ENCODE measurements at places on chromosomes 16 and 17.
A peak's percentile ranks its signal among the peaks of the same experiment; 100 is the strongest.

- H3K4me3 ChIP-seq = no peak overlapping the region
- H3K4me1 ChIP-seq = no peaks in the 10 kb centered on the region
- no peaks in the 10 kb centered on the region for H3K27me3 ChIP-seq
Observed at GRCh38 chr16:60295451-60295850, 1561.3 kb upstream of the GOT2 start.

GRCh38 chr16:67184453-67184994 is 761 bp upstream of the MATCAP1 start:
- DNase-seq = no peak
- H3K27ac ChIP-seq = no peak overlapping the region
- H3K4me1 ChIP-seq = peaks cover 24% of the 10 kb centered on the region
- peak overlapping the region; percentile 67 for H3K4me3 ChIP-seq
- no peaks in the 10 kb centered on the region for H3K27me3 ChIP-seq
- H3K36me3 ChIP-seq = peaks cover 3% of the 10 kb centered on the region

- no peak for DNase-seq
- H3K27ac ChIP-seq = no peak overlapping the region
- H3K36me3 ChIP-seq = no peaks in the 10 kb centered on the region
- peaks cover 2% of the 10 kb centered on the region for H3K4me1 ChIP-seq
- H3K4me3 ChIP-seq = peak overlapping the region; percentile 56
- H3K27me3 ChIP-seq = no peaks in the 10 kb centered on the region
Observed at GRCh38 chr17:7922269-7922844, 6.3 kb upstream of the RNF227 start.

DNA sequence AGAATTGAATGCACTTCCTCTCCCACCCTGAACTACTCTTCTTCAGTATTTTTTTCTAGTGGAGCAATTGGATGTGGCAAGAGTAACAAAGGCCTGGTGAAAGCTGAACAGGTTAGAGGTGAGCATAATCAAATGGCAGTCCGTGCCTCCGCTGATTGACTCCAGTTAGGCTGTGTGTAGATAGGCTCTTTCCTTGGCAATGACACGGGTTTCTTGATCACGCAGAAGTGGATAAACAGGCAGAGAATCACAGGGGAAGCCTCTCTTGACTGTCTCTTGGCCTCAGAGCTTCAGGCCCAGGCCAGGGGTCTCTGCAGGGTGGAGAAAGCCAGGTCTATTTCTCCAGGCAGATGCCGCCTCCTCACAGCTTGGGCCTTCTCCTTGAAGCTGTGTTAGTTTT is 4.2 kb downstream of the CD300LB start:
- no peaks in the 10 kb centered on the region for H3K4me1 ChIP-seq
- no peak for DNase-seq
- no peaks in the 10 kb centered on the region for H3K27me3 ChIP-seq
- H3K4me3 ChIP-seq = no peak overlapping the region

- H3K27ac ChIP-seq = no peak overlapping the region
- H3K4me3 ChIP-seq = no peak overlapping the region
- H3K4me1 ChIP-seq = peaks cover 10% of the 10 kb centered on the region
- H3K36me3 ChIP-seq = peaks cover 20% of the 10 kb centered on the region
- no peak for DNase-seq
Observed at GRCh38 chr16:85670840-85671239, 17.9 kb downstream of the GINS2 start.

DNA sequence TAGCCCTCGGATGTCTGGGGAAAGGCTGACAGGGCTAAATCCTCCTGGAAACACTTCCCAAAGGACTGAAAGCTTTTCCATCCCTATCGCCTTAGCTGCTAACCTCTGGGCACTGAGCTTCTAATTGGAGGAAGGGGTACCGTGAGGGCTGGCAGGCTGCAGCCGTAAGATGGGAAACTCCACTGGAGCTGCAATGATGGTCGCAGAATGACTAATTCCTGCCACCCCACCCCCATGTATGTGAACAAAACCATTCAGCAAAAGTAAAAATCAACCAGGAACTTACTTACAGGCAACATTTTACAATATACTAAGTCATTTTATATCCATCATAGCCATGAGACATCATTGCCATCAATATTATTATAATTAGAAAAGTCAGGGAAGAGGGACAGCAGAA is 133.3 kb downstream of the ABCC12 start:
- no peak overlapping the region for H3K4me3 ChIP-seq
- DNase-seq = no peak
- H3K27ac ChIP-seq = no peak overlapping the region
- H3K4me1 ChIP-seq = no peaks in the 10 kb centered on the region
- no peaks in the 10 kb centered on the region for H3K27me3 ChIP-seq

GRCh38 chr16:10831894-10832886 is 13.6 kb upstream of the TVP23A start:
- H3K27me3 ChIP-seq = peaks cover 10% of the 10 kb centered on the region
- peaks cover 18% of the 10 kb centered on the region for H3K4me1 ChIP-seq
- DNase-seq = no peak
- H3K36me3 ChIP-seq = no peaks in the 10 kb centered on the region

- no peak overlapping the region for H3K27ac ChIP-seq
- no peaks in the 10 kb centered on the region for H3K27me3 ChIP-seq
- no peak overlapping the region for H3K4me3 ChIP-seq
- no peaks in the 10 kb centered on the region for H3K36me3 ChIP-seq
Observed at GRCh38 chr17:71899317-71899716, 221.5 kb upstream of the SOX9 start.

- no peaks in the 10 kb centered on the region for H3K36me3 ChIP-seq
- no peak overlapping the region for H3K4me3 ChIP-seq
- H3K27ac ChIP-seq = no peak overlapping the region
Observed at GRCh38 chr16:85501900-85502299, 111.2 kb upstream of the GSE1 start.

DNA sequence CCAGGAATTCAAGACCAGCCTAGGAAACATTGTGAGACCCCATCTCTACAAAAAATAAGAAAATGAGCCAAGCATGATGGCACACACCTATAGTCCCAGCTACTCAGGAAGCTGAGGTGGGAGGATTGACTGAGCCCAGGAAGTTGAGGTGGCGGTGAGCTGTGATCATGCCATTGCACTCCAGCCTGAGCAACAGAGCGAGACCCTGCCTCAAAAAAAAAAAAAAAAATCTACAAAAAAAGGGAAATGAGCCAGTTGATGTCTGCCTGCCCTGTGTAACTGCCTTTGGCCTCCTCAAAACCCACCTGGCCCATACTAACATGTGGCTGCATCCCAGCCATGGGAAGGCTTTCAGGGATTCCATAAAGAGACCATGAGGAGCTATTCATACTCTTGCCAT is 4.5 kb downstream of the RANBP10 start:
- no peak overlapping the region for H3K4me3 ChIP-seq
- H3K4me1 ChIP-seq = peaks cover 6% of the 10 kb centered on the region
- peaks cover 2% of the 10 kb centered on the region for H3K36me3 ChIP-seq
- H3K27ac ChIP-seq = no peak overlapping the region
- no peak for DNase-seq
- H3K27me3 ChIP-seq = no peaks in the 10 kb centered on the region

DNA sequence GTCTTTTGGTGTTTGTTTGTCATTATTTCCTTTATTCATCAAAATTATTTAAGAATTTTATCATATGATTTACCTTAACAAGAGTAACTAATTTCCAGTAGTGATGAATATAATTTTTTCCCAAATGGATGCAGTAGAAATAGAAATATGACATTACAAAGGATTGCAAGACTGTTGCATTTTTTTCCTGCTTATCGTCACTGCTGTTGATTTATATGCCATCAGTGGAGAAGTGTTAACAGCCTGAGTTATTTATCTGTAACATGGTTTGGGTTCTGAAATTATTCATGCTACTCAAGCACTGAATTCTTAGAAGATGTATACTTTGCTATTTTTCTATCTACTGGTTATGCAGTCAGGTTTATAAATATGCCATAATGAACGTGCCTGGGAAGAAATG is 68.6 kb downstream of the TMEM100 start:
- no peak overlapping the region for H3K27ac ChIP-seq
- no peak overlapping the region for H3K4me3 ChIP-seq
- H3K27me3 ChIP-seq = no peaks in the 10 kb centered on the region
- no peak for DNase-seq

DNA sequence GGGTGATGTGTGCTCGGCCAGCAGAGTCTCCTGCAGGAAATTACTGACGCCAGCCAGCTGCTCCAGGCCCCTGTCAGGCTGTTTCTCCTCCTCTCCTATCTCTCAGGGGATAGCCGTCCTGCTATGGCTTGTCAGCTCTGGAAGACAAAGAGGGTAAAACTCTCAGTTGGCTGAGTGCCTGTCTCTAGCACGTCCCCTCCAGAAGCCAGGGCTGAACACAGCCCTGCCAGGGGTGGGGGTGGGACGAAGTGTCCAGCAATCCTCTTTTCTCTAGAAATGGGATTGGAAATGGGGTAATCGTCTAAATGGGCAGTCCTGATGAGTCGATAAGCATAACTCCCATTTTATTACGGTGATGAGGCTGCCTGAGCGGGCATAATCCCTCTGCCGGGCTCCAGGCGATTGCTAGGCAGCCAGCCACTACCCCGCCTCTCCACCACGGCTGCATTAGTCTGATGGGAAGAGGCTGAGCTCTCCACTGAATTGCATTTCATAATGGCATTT is 89.1 kb upstream of the GNAO1 start:
- H3K4me3 ChIP-seq = no peak overlapping the region
- H3K4me1 ChIP-seq = no peaks in the 10 kb centered on the region
- no peak overlapping the region for H3K27ac ChIP-seq
- H3K36me3 ChIP-seq = no peaks in the 10 kb centered on the region
- no peak for DNase-seq

GRCh38 chr17:39813631-39814030 is 50.5 kb downstream of the IKZF3 start:
- H3K36me3 ChIP-seq = no peaks in the 10 kb centered on the region
- no peaks in the 10 kb centered on the region for H3K4me1 ChIP-seq
- H3K4me3 ChIP-seq = no peak overlapping the region
- DNase-seq = no peak

GRCh38 chr16:47848421-47849109 is 307.2 kb downstream of the ABCC12 start:
- H3K27ac ChIP-seq = no peak overlapping the region
- H3K4me3 ChIP-seq = no peak overlapping the region
- no peaks in the 10 kb centered on the region for H3K36me3 ChIP-seq
- H3K27me3 ChIP-seq = no peaks in the 10 kb centered on the region
- DNase-seq = peak; percentile 2

GRCh38 chr17:58985367-58985766 is 121.3 kb downstream of the TRIM37 start:
- no peaks in the 10 kb centered on the region for H3K36me3 ChIP-seq
- H3K4me3 ChIP-seq = no peak overlapping the region
- no peak overlapping the region for H3K27ac ChIP-seq
- no peaks in the 10 kb centered on the region for H3K4me1 ChIP-seq

DNA sequence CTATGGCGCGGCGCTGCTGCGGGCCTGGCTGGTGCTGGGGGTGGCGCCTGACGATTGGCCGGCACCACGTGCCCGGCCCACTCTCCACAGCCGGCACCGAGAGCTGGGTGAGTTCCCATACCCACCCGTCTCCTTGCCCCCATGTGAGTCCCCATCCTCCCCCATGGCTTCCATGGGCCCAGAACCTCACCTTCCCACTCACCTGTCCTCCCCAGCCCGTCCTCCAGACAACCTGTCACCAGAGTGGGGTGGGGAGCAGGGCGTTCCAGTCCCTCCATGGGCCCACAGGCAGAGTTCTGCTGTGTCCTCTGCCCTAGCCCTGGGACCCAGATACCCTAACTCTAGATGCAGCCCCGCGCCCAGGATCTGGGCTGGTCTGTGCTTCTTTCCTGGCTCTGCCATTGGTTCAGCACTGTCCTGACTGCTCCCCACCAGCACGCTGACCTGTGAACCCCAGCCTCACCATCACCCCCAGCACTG is 5.5 kb downstream of the ARMC5 start:
- H3K4me3 ChIP-seq = no peak overlapping the region
- no peak overlapping the region for H3K27ac ChIP-seq
- no peak for DNase-seq

- peak overlapping the region; percentile 78 for H3K4me3 ChIP-seq
- no peaks in the 10 kb centered on the region for H3K27me3 ChIP-seq
- peak; percentile 87 for DNase-seq
- H3K4me1 ChIP-seq = peaks cover 10% of the 10 kb centered on the region
- H3K27ac ChIP-seq = peak overlapping the region; percentile 89
- no peaks in the 10 kb centered on the region for H3K36me3 ChIP-seq
Observed at GRCh38 chr17:7213895-7214299, 5.7 kb downstream of the DLG4 start.

DNA sequence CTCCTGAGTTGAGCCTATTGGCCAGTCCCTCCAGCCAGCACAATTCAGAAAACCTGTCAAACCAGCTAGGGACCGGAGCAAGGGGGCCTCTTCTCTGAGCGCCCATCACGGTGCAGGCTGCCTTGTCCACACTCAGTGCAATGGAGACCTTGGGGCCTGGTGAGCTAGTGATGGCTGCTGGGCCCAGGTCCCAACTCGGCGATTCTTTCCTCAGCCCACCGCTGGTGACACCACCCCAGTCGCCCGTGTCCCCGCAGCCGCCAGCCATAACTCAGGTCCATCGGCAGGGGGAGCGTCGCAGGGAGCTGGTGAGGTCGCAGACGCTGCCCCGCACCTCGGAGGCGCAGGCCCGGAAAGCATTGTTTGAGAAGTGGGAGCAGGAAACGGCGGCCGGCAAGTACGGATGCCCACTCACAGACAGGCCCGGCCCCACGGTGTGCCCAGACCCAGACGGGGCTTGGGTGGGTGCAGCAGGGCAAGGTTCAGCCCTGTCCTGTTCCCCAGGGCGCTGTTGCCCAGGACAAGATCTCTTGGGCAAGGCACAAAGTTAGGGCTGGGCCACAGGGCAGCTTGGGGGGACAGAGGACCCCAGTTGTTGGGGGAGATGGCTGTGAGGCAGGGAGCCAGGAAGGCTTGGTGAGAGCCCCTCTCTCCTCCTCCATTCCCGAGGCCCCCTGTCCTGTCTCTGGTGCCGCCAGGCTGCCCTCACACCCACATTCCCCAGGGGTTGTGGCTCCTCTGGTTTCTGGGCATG is 10.8 kb downstream of the SMTNL2 start:
- no peak overlapping the region for H3K4me3 ChIP-seq
- H3K36me3 ChIP-seq = no peaks in the 10 kb centered on the region
- no peak for DNase-seq
- H3K27me3 ChIP-seq = peaks cover 17% of the 10 kb centered on the region
- H3K4me1 ChIP-seq = no peaks in the 10 kb centered on the region

- peak; percentile 13 for DNase-seq
- H3K4me3 ChIP-seq = no peak overlapping the region
- H3K27me3 ChIP-seq = no peaks in the 10 kb centered on the region
- H3K27ac ChIP-seq = no peak overlapping the region
Observed at GRCh38 chr16:5709889-5710288, 612.3 kb upstream of the EEF2KMT start.

GRCh38 chr17:60743799-60744198 is 66.1 kb downstream of the BCAS3 start:
- H3K27ac ChIP-seq = peak overlapping the region; percentile 63
- H3K4me3 ChIP-seq = peak overlapping the region; percentile 34
- no peaks in the 10 kb centered on the region for H3K36me3 ChIP-seq
- peak; percentile 86 for DNase-seq

DNA sequence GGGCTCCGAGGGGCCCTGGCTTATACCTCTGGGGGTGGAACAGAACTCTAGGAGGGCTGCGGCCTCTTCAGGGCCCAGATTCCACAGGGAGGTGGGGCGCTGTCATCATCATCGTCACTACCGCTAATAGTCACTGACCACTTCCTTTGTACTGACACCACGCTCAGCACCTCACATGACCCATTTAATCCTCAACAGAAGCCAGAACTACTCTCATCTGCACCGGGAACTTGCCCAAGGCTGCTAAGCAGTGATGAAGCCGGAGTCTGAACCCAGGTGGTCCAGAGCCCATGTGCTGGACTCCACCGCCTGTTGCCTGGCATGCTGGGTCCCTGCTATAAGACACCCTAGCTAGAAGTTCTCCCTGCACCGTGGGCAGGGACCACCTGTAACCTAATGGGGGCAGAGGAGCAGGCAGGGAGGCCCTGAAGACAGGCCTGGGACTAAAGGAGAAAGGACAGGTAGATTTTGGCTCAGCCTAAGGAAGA is 12.0 kb downstream of the UNC13D start:
- no peaks in the 10 kb centered on the region for H3K27me3 ChIP-seq
- no peak overlapping the region for H3K27ac ChIP-seq
- H3K4me1 ChIP-seq = no peaks in the 10 kb centered on the region
- no peak overlapping the region for H3K4me3 ChIP-seq
